ENCODE measurements at places on chromosomes 3 and 15.

DNA sequence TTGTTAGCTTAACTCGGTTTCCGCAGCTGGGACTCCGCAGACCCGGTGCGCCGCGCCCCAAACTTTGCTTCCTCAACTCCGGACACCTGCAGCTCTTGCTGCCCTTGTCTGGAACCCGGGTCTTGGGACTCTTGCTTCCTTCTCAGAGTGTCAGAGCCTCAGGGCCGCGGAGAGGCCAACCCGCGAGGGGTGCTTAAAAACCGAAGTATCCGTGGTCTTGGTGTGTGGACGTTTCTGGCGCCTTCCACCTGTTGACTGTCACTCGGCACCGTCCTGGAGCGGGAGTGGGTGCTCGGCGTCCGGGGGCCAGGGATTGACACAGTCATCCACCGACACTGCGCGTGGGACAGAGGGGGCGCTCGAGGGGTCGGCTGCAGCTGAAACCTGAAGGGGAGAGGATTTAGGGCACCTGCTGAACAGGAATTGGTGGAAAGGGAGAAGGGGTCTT lies 386 bp downstream of the SQOR start:
- no peak for DNase-seq

GRCh38 chr3:82281205-82281604 lies 519.8 kb upstream of the GBE1 start:
- no peak for DNase-seq

DNA sequence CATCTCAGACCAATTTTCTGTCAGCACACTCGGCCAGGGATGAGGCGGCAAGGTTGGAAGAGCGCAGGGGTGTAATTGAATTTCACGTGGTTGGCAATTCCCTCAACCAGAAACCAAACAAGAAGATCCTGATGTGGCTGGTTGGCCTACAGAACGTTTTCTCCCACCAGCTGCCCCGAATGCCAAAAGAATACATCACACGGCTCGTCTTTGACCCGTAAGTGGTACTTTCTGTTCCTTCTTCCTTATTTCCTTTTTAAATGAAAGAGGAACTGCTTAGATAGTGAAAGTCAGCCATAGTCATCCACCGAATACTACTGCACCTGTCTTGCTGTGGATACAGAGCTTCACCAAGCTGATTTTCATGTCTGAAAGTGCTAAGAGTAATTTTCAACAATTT lies 60.1 kb downstream of the SGO1 start:
- DNase-seq, result no peak

- no peak for DNase-seq
Measured at GRCh38 chr3:185131602-185132256, 21.1 kb downstream of the C3orf70 start.

GRCh38 chr3:182438398-182438797 lies 354.9 kb upstream of the ATP11B start:
- peak; percentile 96 for DNase-seq

- no peak for DNase-seq
Measured at GRCh38 chr3:181265750-181266333, 276.3 kb upstream of the DNAJC19 start.

GRCh38 chr3:38608961-38609360 lies 40.5 kb downstream of the SCN5A start:
- no peak for DNase-seq

DNA sequence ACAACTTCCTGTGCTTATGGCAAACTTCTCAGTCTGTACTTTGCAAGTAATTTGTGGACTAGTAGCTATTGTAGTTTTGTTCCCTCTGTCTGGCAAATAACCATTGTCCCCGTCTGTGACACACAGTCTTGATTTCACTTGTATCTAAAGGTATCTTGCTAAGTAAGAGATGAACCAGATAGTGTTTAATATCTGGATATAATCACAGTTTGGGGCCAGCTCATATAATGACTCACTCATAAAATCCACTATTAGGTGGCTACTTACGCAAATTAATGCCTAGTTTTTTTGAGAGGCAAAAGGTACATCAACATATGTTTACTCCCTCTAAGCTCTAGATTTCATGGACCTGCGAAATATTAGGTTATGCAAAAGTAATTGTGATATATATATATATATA lies 30.4 kb downstream of the VGLL3 start:
- no peak for DNase-seq

DNA sequence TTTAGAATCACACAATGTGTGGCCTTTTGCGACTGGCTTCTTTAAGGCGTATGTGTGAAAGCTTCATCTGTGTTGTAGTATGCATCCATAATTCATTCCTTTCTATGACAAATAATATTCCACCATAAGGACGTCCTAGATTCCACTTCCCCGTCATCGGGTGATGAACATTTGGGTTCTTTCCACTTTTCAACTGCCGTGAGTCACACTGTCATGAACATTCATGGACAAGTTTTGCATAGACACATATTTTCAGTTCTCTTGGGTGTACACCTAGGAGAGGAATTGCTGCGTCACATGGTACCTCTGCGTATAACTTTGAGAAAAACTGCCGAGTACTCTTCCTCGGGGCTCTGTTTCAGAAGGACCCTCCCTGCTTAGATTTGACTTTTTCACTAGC lies 97.3 kb downstream of the TOP2B start:
- no peak for DNase-seq

DNA sequence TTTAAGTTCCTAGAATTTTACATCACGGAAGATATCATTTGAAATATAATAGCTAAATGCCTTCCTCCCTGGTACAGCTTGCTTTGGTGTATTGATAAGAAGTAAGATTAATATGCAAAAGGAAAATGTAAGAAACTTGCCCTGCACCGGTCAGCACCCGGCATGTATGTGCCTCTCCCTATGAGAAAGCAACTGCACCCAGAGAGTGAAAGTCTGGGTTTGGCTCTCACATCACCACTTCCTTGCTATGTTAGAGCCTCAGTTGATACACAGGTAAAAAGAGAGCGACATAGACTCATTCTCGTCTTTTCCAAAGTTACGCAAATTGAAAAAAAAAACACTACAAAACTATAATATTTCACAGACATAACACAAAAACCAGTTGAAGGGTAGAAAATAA lies 96.7 kb downstream of the FOXP1 start:
- no peak for DNase-seq

GRCh38 chr3:186815435-186815834 lies 9.2 kb upstream of the RFC4 start:
- DNase-seq, result no peak

DNA sequence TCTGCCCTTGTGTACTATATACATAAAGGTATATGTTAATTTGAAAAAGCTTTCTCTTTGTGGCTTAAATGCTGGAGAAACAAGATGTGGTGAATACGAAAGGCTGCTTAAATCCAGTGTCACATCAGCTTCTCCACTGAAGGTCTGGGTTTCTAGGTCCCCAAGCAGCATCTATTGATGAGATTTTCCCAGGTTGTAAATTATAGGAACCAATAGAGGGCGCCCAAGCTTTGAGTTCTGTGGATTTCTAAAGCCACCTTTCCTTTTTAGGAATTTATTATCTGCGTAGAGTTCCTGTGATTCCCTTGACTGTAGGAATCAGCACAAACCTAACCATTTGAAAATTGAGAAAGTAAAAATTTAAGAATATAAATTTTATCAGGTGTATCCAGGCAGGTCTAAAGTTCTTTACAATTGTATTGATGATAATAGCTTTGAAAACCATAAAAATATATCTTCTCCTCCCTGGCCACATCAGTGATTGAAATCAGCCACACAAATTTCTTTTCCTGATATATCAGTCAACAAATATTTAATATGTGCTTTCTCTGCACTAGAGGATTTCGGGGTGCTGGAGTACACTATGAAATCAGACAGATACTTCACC lies 88.3 kb upstream of the ADAMTSL3 start:
- DNase-seq, result peak; percentile 22

- DNase-seq, result no peak
Measured at GRCh38 chr3:140822401-140823047, 119.1 kb upstream of the SLC25A36 start.

GRCh38 chr15:69451951-69452691 lies 497 bp upstream of the RPLP1 start:
- no peak for DNase-seq

DNA sequence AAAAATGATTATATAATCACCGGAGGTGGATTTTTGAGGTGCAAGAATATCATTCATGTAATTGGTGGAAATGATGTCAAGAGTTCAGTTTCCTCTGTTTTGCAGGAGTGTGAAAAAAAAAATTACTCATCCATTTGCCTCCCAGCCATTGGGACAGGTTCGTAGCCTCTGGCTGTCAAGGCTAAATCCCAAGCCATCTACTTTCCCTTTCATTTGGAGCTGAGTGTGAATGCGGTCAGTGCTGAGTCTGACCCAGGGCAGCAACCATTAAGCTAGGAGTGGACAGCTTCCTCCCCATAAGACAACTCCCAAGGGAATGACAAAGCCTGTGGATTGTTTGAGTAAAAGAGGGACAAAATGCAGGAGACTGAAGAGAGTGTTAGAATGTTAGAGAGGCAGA lies 33.6 kb downstream of the PARP14 start:
- no peak for DNase-seq

GRCh38 chr15:60006203-60006862 lies 2.2 kb downstream of the FOXB1 start:
- DNase-seq, result no peak

GRCh38 chr3:86845726-86846125 lies 145.2 kb downstream of the VGLL3 start:
- no peak for DNase-seq

- no peak for DNase-seq
Measured at GRCh38 chr3:15443826-15444524, 16.6 kb downstream of the EAF1 start.

DNA sequence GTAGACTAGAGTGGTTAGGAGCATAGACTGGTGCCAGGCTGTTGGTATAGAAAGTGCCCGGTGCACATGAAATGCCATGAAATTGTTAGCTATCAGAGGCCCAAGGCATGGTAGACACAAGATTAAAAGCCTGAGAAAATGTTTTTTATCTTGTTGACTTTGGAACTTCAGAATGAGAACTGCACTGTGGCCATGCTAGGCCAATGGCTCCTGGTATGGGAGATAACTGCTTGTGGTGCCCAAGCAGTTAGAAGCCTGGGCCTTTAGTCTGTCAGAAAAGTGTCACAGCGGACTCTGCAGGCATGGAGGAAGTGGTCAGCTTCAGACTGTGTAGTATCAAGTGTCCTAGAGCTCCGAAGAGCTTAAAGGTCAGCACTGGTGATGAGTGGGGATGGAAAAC lies 11.9 kb downstream of the FYCO1 start:
- no peak for DNase-seq

DNA sequence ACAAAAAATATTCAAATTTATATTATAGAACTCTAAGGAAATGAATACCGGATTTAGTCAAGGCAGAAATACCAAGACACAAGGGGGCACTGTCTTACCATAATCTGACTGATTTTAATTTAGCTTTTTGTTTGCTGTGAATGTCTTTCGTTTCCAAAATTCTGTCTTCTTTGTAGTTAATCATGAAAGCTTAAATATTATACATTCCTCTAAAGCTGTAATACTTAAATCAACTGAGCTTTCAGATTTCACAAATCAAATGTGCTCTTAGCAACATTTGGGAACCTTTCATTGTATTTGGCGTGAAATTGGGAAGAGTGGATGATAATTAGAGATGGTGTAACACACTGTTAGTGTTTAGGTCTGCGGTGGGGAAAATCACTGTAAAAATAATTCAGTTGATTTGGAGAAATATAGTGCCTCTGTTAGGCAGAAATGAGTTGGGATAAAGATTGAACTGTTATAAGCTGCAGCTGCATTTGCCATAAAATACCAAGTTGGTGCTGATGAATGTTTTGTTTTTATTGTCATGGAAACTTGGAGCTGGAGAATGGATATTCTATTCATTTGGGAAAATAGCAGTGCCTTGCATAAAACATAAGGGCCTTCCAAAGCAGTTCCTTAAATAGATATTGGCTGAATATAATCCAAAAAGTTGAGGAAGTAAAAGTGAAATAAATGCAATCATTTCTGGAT lies 228.2 kb downstream of the TCF12 start:
- peak; percentile 47 for DNase-seq

DNA sequence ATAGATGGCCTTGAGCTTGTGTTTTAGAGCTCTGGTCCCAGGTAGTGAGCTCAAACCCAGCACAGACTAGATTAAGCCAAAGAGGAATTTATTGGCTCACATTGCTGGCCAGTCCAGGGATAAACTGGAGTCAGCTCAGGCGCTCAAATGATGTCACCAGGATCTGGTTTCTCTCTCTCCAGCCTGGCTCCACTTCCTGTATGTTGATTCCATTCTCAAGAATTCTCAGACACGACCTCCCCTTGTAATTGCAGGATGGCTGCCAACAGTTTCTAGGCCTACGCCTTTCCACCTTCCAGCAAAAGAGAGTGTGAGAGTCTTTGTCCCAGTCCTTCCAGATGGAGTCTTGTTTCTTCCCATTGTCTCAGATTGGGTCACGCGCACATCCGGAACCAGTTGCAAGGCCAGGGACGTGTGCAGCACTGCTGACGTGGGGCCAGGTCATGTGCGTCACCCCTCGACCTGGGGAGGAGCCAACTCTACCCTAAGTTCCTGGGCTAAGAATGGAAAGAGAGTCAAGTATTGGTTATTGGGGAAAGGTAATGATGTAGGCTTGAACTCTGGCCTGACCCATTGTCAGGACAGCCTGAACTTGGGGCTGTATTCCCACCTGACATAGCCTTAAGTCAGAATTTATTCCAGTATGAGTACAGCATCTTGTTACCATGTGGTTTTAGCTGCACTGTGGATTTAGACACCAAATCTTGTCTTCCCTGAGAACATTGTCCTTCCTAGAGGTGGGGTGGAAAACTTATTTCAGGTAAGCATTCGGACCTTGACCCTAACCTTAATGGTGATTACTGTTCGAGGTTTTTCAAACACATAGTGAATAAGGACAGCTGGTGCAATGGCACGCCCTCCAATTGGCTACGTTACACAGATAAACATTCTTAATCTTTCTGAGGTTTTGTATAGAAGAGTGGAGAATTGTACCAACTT lies 31.6 kb downstream of the CACNA1D start:
- DNase-seq, result no peak

DNA sequence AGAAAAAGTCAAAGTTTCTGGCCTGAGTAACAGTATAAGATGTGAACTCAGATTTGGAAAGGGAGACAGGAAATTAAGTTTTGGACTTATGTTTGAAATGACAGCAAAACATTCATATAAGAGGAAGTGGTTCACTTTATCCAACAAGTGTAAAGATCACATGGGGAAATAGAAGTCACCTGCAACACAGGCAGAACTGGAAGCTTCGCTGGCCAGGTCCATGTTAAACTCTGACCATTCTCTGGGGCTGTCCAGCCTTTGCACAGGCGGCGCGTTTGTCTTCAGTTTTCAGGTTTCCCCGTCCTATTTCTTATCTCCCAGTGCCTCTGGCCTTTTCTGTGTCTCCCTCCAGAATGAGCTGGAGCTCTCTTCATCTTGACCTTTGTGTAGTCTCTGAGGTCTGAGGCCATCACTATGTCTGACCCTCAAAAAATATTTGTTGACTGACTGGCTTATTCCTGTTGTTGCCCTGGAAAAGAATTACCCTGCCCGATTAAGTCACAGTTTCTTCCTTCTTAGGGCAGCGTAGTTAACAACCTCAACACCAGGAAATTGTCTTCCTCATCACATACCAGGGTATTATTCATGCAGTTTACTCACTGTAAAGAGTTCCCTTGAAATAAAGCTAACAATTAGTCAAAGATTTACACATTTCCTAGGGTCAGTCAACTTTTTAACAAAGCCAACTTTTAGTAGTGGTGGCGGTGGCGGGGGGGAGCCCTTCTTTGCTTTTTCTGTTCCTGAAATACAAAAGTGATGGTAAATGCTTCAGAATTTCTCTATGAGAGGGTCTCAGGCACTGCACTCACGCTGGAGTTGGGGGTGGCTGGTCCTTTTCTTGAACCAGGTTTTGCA lies 959 bp upstream of the RASA2 start:
- no peak for DNase-seq
